ENCODE measurements at places on chromosomes 3 and 15. TPM values are rescaled to one million over a fixed set of nuclear protein-coding genes. Genes with fewer than 3 reads are reported as not detected.

The HHLA2 gene
- 6.1 TPM for polyA plus RNA-seq

DNA sequence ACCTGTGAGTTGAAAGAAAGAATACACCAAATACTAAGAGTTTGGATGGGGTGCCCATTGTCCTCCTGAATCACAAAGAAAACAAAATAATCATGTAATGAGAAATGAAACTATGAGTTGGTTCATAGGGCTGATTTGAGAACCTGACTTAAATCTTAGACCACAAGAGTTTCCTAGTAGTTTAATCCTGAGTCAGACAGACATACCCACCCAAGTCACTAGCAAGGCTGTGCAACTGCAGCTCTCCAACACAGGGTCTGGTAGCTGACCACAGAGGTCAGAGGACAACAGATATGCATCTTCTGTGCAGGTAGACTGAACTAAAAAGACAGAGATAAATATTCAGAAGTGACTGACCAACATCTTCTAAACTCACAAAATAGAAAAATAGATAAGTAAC, 296.3 kb upstream of the TMCO5A start:
- DNase-seq, result no peak

The TGM4 gene
- not detected for polyA plus RNA-seq

DNA sequence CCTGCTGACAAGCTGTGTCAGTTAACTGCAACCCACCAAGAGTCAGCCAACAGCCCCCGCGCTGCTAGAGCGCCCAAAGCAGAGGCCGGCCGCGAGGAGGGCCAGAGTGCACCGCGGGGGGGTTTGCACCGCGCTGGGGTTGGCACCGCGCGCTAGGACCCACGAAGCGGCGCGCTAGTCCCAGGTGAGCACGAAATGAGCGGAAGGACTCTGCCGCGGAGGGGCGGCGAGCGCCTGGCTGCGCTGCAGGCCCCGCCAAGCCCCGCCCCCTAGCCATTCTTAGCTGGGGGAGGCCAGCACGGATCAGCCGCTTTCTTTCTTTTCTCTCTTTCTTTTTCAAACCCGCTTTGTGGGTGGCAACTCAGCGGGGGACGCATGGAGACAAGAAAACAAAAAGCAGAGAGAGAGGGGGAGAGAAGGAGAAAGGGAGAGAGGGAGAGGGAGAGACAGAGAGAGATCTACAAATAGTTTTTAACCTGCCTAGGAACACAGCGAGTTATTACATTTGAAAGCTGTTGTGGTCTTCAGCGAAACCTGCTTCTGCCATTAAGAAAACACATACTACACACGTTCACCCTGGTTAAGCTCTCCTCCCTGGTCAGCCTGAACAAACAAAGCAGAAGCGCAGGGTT, 6.9 kb upstream of the FOXB1 start:
- no peak for DNase-seq

GRCh38 chr3:111598552-111598951, 3.4 kb upstream of the ZBED2 start:
- no peak for DNase-seq

DNA sequence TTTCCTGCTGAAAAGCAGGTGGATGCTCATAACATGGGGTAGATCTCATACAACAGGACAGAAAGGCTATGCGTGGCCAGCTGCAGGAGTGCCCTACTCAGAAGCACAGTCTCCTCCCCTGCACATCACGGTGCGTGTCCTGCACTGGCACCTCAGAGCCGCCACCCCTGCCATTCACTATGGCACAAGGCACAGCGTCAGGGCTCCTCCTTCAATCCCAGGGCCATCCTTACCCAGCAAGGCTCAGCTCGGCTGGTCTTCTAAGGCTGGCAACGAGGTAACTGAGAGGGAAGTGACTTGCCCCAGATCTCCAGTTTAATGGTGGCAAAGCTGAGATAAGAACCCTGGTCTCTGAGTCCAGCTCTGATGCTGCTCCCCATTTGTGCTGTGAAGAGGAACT, 97.1 kb downstream of the CPN2 start:
- no peak for DNase-seq

The KNG1 gene
- 32.3 TPM for polyA plus RNA-seq

GRCh38 chr15:50458348-50459112, 34.3 kb downstream of the USP8 start:
- DNase-seq, result no peak

The TERC gene
- polyA plus RNA-seq, result 2.0 TPM

The SERPINI2 gene
- not detected for polyA plus RNA-seq

- no peak for DNase-seq
Observed at GRCh38 chr3:183409219-183409618, 19.2 kb downstream of the MCF2L2 start.

DNA sequence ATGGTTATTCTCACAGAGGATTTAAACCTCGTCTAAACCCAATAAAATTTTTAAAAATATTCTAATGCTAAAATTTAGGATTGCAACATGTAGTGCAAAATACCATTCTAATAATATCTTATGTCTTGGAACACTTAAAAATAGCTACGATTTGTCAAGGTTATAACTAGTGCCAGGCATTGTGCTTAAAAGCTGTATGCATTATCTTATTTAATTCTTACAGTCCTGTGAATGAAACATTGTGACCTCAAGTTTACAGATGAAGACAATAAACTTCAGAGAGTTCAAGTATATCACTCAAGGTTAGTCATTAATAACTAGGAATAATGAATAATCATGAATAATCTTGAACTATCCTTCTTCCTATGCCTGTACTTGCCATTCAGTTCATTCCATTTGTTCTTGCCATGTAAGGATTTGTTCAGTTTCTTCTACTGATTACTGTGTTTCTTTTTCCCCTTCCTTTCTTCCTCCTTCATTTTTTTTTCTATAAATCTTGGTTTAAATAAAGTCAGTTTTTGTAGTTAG, 897.6 kb upstream of the NR2F2 start:
- no peak for DNase-seq

DNA sequence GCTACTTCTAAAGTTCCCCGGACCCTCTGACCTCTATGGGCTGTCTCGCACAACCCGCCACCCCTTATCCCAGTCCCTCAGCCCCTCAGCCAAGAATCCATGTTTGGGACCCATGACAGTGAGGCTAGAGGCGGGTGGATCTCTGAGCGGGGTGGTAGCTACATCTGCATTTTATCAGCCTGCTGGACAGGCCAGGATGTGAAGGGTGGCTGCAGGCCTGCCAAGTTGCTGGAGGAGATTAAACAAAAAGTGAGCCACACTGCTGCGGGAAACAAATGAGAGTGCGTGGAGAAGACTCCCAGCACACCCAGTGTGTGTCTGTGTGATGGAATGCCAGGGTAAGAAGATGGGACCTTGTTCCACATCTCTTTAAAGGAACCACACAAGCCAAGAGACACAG, 51.1 kb upstream of the SPATA12 start:
- no peak for DNase-seq

The GADL1 gene
- not detected for polyA plus RNA-seq

- no peak for DNase-seq
Observed at GRCh38 chr3:113270068-113270467, 58.7 kb downstream of the BOC start.

- no peak for DNase-seq
Observed at GRCh38 chr3:50385754-50386153, 26.4 kb upstream of the TMEM115 start.

DNA sequence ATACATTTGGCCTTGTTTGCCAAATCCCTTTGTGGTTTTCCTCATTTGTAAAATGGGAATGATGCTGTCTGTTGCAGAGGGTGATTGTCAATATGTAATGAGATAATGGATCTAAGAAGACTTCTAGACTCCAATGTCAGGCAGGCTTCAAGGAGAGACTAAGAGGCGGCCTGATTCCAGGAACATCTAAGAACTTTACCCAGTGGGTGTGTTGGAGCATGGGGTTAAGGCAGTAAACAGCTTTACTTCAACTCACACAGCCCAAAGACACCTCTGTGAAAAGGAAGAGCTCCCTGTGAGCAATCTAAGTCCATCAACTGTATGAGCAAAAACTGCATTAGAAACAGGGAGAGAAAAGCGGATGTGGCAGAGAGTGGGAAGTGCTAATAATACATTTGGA, 560.6 kb downstream of the PDCD6IP start:
- no peak for DNase-seq

DNA sequence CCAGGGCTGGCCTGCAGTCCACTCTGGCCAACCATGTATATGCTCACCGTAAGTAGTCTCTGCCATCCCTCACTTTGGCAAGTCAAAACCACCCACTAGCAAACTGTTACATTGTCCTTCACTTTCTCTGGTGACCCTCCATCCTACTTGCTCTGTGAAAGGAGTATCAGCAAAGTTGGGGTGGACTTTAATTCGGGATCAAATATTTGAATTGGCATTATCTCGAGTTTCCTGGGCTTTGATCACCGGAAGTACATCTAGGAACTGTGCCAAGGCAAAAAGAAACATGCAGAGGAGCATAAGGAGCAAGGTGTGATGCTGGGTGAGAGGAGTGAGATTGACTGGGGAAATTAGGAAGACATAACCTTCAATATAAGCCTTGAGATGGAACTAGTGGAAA, 188.9 kb upstream of the P2RY1 start:
- DNase-seq, result no peak

DNA sequence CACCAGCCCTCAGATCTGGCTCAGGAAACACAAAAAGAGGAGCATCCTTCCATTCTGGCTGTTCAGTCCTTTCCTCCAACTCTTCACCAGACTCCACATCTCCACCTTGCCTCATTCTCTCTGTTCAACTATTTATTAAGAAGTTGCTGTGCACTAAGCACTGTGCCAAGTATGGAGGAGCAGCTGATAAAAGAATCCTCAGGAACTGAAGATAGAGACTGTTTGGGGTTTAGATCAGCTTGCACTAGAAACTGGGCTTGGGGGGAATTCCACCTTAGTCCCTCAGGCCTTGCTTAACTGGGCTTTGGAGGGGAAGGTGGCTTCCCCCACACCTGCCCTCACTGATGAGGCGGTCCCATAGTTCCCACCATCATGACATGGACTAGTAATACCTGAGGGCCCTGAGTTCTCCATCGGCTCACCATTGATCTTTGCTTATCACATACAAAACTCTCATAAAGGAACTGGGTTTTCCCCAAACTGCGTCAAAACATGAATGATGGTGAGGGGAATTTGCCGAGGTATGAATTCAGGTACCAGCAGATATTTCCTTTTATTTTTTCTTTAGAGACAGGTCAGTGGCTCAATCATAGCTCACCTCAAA, 1.7 kb upstream of the CCR8 start:
- no peak for DNase-seq

DNA sequence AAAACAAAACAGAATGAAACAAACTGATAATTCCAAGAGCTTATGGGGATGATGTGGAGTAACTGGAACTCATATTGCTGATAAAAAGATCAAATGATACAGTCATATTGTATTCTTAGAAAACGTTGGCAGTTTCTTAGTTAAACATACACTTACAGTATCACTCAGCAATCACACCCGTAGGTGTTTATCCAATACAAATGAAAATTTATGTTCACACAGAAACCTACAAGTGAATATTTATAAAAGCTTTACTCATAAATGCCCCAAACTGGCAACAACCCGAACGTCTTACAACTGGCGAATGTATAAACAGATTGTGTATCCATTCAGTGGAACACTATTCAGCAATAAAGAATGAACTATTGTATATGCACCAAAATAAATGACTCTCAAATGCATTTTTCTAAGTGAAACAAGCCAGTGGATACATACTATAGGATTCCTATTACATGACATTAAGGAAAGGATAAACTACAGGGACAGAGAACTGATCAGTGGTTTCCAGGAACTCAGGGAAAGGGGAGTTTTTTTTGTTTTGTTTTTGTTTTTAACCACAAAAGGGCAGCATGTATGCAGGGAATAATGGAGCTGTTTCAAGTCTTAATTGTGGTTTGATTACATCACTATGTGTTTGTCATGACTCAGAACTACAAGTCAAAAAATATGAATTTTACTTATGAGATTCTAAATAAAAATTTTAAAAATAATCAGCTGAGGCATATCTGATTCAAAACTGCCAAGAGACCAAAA, 71.8 kb upstream of the NDUFB4 start:
- DNase-seq, result no peak

All from hepatocyte (in vitro differentiated cells).